Activated CD4-positive, alpha-beta memory T cell treated with anti-CD3 and anti-CD28 coated beads for 36 hours (primary cell): ENCODE measurements at places on chromosomes 11 and 22.
A peak's percentile ranks its signal among the peaks of the same experiment; 100 is the strongest.

- no peaks in the 10 kb centered on the region for H3K27me3 ChIP-seq
- no peak overlapping the region for H3K27ac ChIP-seq
- no peak for DNase-seq
- peaks cover 8% of the 10 kb centered on the region for H3K4me1 ChIP-seq
Measured at GRCh38 chr22:30004101-30004500, 76.2 kb upstream of the HORMAD2 start.

- H3K4me3 ChIP-seq, result no peak overlapping the region
- H3K27me3 ChIP-seq, result peaks cover 4% of the 10 kb centered on the region
- no peak for DNase-seq
Measured at GRCh38 chr11:126149759-126150625, 61.5 kb downstream of the RPUSD4 start.

GRCh38 chr22:50625568-50626313 lies 2.2 kb downstream of the ARSA start:
- no peak overlapping the region for H3K27ac ChIP-seq
- H3K27me3 ChIP-seq, result no peaks in the 10 kb centered on the region
- peaks cover 43% of the 10 kb centered on the region for H3K4me1 ChIP-seq
- peaks cover 2% of the 10 kb centered on the region for H3K36me3 ChIP-seq
- no peak for DNase-seq

- no peak overlapping the region for H3K27ac ChIP-seq
- no peaks in the 10 kb centered on the region for H3K36me3 ChIP-seq
- DNase-seq, result no peak
Measured at GRCh38 chr11:77515483-77515882, 41.6 kb upstream of the PAK1 start.

DNA sequence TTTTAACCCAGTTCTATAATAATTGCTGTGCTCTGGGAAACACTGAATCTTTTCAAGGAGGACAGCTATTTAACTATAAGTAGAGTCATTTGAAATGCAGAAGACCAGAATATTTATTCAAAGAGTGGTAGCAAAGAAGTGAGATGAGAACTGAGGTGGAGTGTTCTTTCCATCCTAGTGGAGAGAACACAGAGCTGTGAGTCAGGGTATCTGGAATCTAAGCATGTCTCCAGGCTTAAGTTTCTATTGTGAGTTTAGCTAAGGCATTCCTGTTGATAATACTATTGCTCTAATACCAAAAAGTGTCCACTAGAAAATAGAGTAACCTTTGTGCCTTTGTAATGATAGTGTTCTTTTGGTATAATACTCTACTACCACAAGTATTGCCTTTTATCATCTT lies 32.4 kb downstream of the JAM3 start:
- H3K27ac ChIP-seq, result no peak overlapping the region
- H3K36me3 ChIP-seq, result no peaks in the 10 kb centered on the region
- DNase-seq, result no peak
- no peak overlapping the region for H3K4me3 ChIP-seq
- H3K4me1 ChIP-seq, result no peaks in the 10 kb centered on the region

- no peaks in the 10 kb centered on the region for H3K4me1 ChIP-seq
- H3K4me3 ChIP-seq, result no peak overlapping the region
- no peak overlapping the region for H3K27ac ChIP-seq
- DNase-seq, result peak; percentile 81
- H3K36me3 ChIP-seq, result peaks cover 7% of the 10 kb centered on the region
- H3K27me3 ChIP-seq, result peaks cover 40% of the 10 kb centered on the region
Measured at GRCh38 chr11:35485656-35486322, 39.6 kb downstream of the PAMR1 start.

GRCh38 chr22:49738566-49738965 lies 89.1 kb downstream of the BRD1 start:
- H3K36me3 ChIP-seq, result no peaks in the 10 kb centered on the region
- no peak overlapping the region for H3K4me3 ChIP-seq
- no peak for DNase-seq
- peaks cover 33% of the 10 kb centered on the region for H3K27me3 ChIP-seq

DNA sequence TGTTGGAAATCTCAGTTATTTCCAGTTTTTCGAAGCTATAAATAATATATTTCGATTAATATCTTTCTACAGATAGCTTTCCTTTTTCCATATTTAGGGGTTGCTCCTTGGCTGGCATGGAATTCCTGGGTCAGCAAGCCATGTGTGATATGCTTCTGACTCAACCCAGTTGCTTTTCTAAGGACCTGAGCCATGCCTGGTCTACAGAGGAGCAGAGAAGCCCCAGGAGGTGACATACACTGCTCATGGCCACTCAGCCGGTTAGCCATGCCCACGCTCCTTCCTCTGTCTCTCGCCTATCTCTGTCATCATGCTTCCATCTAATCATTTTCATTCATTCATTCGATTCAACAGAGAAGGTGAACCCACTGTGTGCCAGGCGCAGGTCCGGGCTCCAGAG lies 23.2 kb upstream of the PDGFB start:
- no peak overlapping the region for H3K27ac ChIP-seq
- H3K36me3 ChIP-seq, result no peaks in the 10 kb centered on the region
- peaks cover 3% of the 10 kb centered on the region for H3K27me3 ChIP-seq

GRCh38 chr22:27173530-27173929 lies 516.1 kb downstream of the MIAT start:
- H3K27me3 ChIP-seq, result peaks cover 18% of the 10 kb centered on the region
- no peaks in the 10 kb centered on the region for H3K4me1 ChIP-seq
- H3K4me3 ChIP-seq, result no peak overlapping the region
- H3K27ac ChIP-seq, result no peak overlapping the region
- no peaks in the 10 kb centered on the region for H3K36me3 ChIP-seq

DNA sequence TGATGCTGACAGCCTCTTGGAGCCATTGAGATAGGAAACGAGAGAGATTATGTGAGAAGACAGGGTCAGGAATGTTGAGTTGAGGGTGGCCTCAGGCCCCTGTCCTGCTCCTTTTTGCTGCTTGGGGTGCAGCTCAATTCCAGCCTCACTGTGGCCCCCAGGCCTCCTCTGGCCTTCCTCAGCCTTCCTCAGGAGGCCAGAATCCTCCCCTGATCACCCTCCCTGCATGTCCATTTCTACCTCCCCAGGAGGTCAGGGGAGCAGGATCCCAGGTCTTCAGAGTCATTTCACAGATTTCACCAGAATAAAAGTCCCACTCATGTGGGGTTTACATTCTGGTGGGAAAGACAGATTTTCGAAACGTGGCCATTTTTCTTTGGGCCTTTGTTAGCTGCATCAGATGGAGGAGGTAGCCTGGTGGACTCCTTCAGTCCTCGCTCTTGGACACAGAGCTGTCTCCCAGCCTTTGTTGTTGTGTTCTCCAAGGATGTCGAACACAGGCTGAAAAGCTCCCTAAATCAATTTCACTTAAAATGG lies 2.2 kb upstream of the KCNQ1OT1 start:
- no peak overlapping the region for H3K4me3 ChIP-seq
- H3K36me3 ChIP-seq, result peaks cover 8% of the 10 kb centered on the region
- H3K27me3 ChIP-seq, result no peaks in the 10 kb centered on the region
- H3K27ac ChIP-seq, result no peak overlapping the region
- peaks cover 8% of the 10 kb centered on the region for H3K4me1 ChIP-seq
- DNase-seq, result no peak

- H3K4me3 ChIP-seq, result peak overlapping the region; percentile 72
- peak; percentile 18 for DNase-seq
- H3K4me1 ChIP-seq, result peaks cover 22% of the 10 kb centered on the region
- peaks cover 7% of the 10 kb centered on the region for H3K36me3 ChIP-seq
- peak overlapping the region; percentile 92 for H3K27ac ChIP-seq
Measured at GRCh38 chr22:28674121-28674563, 5.5 kb downstream of the TTC28 start.

DNA sequence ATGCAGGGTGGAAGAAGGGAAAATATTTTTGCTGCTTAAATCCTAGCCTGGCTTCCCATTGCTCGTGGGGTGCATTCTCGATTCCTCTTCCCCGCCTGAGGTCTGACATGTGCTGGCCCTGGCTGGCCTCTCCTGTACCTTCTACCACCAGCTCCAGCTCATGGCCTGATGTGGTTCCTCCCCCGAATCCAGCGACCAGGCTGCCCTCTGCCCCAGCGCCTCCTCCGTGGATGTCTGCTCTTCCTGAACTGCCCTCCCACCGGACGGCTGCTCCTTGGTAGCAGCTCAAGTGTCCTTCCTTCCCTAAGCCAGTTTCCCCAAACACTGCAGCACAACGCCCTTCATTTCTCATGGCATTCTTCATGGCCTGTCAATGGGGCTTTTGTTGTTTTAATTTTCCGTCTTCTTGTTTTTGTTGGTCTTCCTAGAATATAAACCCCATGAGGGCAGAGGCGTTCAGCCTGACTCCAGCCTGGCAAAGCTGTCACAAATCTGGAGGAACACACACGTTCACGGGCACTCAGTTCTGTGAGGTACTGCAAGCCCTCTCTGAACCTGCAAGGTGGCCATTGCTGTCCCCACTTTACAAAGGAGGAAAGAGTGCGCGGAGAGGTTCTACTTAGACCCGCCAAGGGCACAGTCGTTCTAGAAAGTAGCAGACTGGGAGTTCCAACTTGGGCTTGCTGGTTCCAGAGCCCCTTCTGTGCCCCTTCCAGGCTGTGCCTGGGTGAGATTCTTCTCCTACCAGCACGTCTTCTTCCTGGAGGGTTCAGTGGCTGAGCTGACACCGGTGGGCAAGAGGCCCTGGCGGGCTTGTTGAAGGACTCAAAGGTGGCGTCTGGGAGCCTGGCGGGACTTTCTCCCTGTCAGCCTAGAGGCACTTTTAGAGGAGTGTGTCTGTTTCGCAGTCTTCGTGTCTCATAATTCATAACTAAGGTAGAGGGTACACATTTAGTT lies 953 bp upstream of the LRP5 start:
- no peak for DNase-seq
- peak overlapping the region; percentile 55 for H3K4me3 ChIP-seq
- H3K4me1 ChIP-seq, result peaks cover 7% of the 10 kb centered on the region

GRCh38 chr11:2745511-2745910 lies 45.7 kb upstream of the KCNQ1OT1 start:
- no peak overlapping the region for H3K4me3 ChIP-seq
- no peaks in the 10 kb centered on the region for H3K27me3 ChIP-seq
- H3K36me3 ChIP-seq, result no peaks in the 10 kb centered on the region
- no peak overlapping the region for H3K27ac ChIP-seq

GRCh38 chr22:42664976-42665831 lies 16.0 kb upstream of the CYB5R3 start:
- H3K4me3 ChIP-seq, result no peak overlapping the region
- H3K4me1 ChIP-seq, result no peaks in the 10 kb centered on the region
- no peaks in the 10 kb centered on the region for H3K36me3 ChIP-seq
- no peaks in the 10 kb centered on the region for H3K27me3 ChIP-seq

DNA sequence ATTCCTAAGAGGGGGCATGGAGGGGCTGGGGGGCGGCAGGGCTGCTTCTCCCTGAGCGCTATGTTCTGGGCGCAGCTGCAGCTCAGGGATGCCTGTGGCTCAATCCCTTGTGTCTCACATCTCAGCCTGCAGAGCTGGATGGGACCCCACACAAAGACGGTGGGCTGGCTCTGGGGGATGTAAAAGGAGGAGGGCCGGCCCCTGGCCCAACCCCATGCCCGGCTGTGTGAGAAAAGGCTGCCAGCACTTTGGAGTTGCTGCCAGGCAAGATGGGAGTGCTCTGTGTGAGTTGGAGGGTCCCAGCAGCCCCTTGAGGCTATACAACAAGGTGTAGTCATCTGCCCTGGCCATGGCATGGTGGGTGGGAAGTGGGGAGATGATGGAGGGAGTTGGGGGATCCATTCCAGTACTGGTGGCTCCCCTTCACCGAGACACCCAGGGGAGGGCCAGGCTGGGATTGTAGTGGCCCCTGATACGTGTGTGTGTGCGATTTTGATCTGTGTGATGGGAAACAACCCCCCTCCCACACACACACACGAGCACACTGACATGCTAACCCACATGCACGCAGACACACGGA lies 1.3 kb upstream of the TBX10 start:
- no peak overlapping the region for H3K27ac ChIP-seq
- peaks cover 3% of the 10 kb centered on the region for H3K4me1 ChIP-seq
- H3K36me3 ChIP-seq, result no peaks in the 10 kb centered on the region
- no peak overlapping the region for H3K4me3 ChIP-seq
- no peaks in the 10 kb centered on the region for H3K27me3 ChIP-seq

DNA sequence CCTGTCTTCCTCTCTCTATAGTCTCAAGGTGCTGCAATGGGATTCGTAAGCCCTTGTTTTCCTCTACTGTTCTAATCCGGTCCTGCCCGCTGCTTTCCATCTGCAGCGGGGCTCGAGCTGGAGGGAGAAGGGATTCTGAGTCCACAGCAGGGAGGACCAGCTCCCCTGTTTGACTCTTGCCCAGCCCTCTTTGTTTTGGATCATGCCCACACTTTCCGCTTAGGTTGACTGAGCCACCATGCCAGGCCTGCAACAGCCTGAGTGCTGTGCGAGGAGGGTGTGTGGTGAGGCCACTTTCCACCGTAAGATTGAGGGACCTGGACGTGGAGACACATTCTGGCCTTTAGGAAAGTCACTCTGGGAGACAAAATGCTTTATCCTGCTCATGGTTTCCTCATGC lies 58.3 kb downstream of the CEP164 start:
- H3K27me3 ChIP-seq, result no peaks in the 10 kb centered on the region
- H3K4me3 ChIP-seq, result no peak overlapping the region
- H3K36me3 ChIP-seq, result peaks cover 19% of the 10 kb centered on the region

- no peaks in the 10 kb centered on the region for H3K27me3 ChIP-seq
- no peaks in the 10 kb centered on the region for H3K4me1 ChIP-seq
- no peak for DNase-seq
Measured at GRCh38 chr11:80798174-80798573, 1357.3 kb upstream of the TENM4 start.

- H3K4me1 ChIP-seq, result peaks cover 22% of the 10 kb centered on the region
- DNase-seq, result peak; percentile 41
- H3K27me3 ChIP-seq, result no peaks in the 10 kb centered on the region
- H3K36me3 ChIP-seq, result peaks cover 2% of the 10 kb centered on the region
- no peak overlapping the region for H3K4me3 ChIP-seq
Measured at GRCh38 chr11:64355078-64355940, 3.7 kb upstream of the RPS6KA4 start.

- H3K27ac ChIP-seq, result no peak overlapping the region
- no peaks in the 10 kb centered on the region for H3K27me3 ChIP-seq
- no peak for DNase-seq
- no peak overlapping the region for H3K4me3 ChIP-seq
- no peaks in the 10 kb centered on the region for H3K4me1 ChIP-seq
Measured at GRCh38 chr11:121634889-121635288, 182.1 kb upstream of the SORL1-AS1 start.

DNA sequence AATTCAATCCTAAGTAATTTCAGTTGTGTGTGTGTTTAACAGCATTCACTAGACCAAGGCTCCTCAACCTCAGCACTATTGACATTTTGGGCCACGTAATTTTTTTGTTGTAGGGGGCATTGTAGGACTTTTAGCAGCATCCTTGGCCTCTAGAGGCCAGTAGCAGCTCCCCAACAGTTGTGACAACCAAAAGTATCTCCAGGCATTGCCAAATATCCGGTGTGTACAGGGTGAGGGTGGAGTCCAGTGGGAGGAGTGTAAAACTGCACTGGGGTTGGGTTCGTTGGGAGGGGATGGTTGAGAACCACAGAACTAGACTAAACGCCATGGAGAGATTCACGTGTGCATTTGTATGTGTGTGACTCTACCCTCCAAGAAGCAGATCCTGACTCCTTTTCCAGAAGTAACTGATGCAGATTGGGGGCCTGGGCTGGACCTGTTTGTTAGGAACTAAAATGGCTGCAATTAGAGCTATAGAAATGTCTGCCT lies 5.9 kb upstream of the PHF21A start:
- peak; percentile 74 for DNase-seq
- H3K36me3 ChIP-seq, result no peaks in the 10 kb centered on the region
- H3K27me3 ChIP-seq, result no peaks in the 10 kb centered on the region
- H3K27ac ChIP-seq, result peak overlapping the region; percentile 7
- H3K4me3 ChIP-seq, result no peak overlapping the region

- H3K36me3 ChIP-seq, result peaks cover 10% of the 10 kb centered on the region
- H3K27ac ChIP-seq, result no peak overlapping the region
- peaks cover 13% of the 10 kb centered on the region for H3K4me1 ChIP-seq
- no peak for DNase-seq
- no peaks in the 10 kb centered on the region for H3K27me3 ChIP-seq
- no peak overlapping the region for H3K4me3 ChIP-seq
Measured at GRCh38 chr11:86072211-86072610, 3.3 kb upstream of the PICALM start.
